M059J (cell line): ENCODE measurements at places on chromosomes 12 and 14.

DNA sequence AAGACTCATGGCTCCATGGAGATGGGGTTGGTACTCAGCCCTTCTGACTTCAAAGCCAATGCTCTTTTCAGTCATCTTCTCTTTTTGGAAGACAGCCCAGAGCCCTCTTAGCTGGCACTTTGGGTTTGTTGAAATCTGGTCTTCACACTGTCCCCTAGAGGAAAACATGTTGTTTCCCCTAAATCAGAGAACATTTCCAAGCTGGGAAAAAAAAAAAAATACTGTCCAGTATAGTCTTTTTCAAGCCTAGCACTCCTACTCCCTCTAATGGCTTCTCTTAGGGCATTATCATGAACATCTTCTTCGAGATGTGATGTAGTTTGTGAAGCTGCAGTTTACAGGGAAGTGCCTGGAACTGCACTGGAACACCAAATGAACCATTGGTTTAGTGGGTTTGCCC is 3.0 kb upstream of the ZC3H14 start:
- peak; percentile 61 for DNase-seq

- peak; percentile 38 for DNase-seq
Measured at GRCh38 chr12:24081092-24081529, 131.6 kb upstream of the SOX5 start.

GRCh38 chr12:126998747-126999285 is 1268.2 kb upstream of the TMEM132C start:
- peak; percentile 15 for DNase-seq

GRCh38 chr14:20782280-20782890 is 1.3 kb downstream of the RNASE6 start:
- no peak for DNase-seq

GRCh38 chr12:70732287-70732686 is 95.1 kb upstream of the PTPRB start:
- DNase-seq = no peak

- DNase-seq = no peak
Measured at GRCh38 chr12:101581190-101581589, 13.6 kb upstream of the MYBPC1 start.

DNA sequence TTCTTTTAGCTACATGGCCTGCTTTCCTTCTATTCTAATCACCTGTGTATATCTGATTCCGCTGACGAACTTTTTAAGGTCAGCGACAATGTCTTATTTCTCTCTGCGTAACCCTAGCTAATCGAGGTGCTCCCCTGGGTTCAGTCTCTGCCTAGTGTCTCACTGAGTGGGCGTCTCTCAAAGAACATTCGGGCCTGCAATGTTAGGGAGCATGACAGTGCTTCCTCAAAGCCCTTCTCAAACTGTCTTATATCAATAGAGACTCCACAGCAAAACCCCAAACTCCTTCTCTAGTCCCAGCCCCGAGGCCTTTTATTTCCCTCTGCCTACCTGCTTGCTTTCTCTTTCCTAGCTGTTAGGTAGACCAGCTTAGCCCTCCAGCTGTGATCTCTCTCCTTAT is 13.7 kb upstream of the RPS6KL1 start:
- DNase-seq = no peak

- DNase-seq = peak; percentile 31
Measured at GRCh38 chr14:100629098-100629497, 41.9 kb upstream of the BEGAIN start.

DNA sequence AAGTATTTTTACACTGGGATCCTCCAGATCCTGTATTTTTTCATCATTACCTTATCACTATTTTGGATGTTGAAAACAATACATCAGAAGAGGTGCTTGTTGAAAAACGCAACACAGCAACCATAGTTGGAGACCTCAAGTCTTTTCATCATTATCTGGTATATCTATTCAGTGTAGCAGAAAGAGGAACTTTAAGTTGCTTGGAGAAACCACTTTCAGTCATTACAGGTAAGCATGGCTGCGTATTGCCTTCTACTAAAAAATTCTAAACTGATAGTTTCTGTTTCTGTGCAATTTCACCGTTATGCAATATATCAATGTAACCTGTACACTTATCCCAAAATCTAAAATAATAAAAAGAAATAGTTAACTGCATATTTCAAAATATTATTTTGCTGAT is 32.2 kb upstream of the PTPRQ start:
- no peak for DNase-seq

GRCh38 chr14:57909626-57910025 is 43.7 kb upstream of the SLC35F4 start:
- DNase-seq = no peak

DNA sequence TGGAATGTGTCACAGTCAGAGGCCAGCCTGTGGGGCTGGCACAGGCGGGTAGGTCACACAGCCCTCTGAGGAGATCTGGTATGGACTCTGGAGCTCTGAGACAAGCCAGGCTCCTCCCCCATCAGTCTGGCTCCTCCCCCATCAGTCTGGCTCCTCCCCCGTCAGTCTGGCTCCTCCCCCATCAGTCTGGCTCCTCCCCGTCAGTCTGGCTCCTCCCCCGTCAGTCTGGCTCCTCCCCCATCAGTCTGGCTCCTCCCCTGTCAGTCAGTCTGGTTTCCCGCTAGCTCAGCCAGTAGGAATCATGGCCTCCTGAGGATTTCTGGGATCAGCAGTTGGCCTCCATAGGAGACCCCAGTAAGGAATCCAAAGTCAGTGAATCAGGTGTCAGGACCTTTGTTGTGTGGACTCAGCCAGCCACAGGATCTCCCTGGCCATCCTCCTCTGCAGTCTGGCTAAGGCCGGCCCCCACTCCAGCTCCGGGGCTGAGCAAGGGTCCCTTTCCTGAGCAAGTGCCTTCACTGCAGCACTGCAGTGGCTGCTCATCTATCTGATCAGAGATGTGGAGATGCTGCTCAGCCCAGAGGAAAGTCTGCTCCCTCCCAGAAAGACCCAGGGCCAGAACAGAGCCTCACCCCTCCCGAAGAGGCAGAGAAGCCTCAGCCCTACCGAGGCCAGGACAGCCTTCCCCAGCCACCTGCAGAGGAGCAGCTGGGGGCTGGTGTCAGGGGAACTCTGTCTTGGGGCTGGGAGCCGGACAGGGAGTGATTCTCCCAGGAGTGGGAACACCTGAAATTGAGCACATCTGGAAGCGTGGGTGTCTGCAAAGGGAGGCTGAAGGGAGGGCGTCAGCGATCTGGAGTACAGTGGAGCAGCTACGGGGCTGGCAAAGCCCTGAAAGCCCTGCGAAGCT is 35.7 kb downstream of the IQSEC3 start:
- no peak for DNase-seq

DNA sequence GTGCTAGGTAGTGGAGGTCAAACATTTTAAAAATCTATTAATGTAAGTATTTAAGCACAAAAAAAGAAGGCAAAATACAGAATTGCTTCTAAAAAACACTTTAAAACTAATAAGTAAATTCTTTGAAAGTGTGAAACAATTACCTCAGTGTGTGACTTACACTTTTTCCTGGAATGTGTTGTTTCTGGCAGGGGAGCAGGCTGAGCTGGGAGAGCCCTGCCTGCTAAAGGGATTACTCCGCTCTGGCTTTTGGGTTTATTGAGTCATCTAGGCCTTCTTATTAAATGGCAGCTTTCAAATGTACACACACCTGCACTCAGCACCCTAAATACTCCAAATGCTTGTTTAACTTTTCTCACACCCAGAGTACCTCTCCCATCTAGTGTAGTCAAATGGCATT is 279.8 kb downstream of the AKAP6 start:
- DNase-seq = peak; percentile 68

- DNase-seq = peak; percentile 57
Measured at GRCh38 chr12:29238822-29239291, 89.8 kb downstream of the FAR2 start.

DNA sequence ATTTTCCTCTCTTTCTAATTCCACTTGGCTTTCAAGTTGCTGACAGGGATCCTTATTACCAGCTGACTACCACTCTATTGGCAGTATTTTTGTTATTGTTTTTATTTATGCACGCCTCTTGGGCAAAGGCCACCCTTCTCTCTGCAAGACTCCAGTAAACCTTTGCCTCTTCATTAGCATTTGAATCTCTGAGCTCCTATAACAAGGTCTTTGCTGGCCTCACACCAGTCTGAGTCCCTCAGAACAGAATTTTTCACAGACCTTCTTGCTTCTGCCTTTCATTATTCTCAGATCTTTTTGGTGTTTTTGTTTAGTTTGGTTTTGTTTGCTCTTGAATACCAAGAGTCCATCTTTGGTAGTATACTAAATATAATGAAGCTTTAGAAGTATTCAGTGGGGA is 145.9 kb downstream of the PDZRN4 start:
- DNase-seq = no peak

DNA sequence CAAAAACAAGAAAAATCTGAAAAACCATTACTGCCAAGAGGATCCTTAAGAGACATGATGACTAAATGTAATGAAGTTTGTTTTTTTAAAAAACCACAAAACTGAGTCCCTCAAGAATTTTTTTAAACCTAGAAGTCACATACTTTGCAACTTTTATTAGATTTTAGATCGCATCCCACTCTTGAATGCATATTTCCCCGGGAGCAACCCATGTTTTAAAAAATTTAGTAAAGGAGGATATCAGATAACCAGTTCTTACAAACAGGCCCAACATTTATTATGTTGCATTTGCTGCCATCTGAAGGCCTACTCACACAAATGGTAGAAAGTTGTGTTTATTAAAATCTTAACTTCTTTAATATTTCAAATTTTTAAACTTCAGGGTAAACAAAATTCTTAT is 44.3 kb upstream of the CCT2 start:
- peak; percentile 83 for DNase-seq

GRCh38 chr12:50647479-50647878 is 116.4 kb upstream of the ATF1 start:
- peak; percentile 41 for DNase-seq

DNA sequence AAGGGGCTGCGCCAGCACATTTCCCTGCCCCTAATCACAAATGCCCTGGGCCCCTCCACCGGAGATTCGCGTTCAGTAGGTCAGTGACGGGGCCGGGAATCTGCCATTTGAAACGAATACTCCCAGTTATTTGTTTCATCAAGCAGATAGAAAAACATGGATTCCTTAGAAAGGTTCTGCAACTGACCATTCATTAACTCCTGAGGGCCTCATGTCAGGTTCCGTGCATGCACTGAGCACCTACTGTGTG is 25.6 kb upstream of the UBC start:
- DNase-seq = no peak

DNA sequence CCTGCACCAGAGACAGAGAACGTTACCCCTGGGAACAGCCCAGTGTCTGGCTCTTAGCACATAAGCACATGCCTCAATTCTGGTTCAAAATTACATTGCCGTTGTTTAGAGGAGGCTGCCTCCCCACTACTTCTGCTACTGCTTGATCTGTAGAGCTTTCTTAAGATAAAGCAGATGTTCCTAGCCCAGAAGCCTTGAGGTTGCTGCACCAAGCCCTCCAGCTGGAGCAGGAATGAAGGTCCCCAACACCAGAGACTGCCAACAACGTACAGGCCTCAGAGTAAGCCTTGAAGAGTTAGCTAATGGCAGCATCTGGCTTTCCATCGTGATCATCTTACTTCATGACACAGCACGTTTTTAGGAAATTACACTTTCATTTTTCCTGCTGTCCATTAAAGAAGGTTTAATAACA is 34.7 kb upstream of the AMIGO2 start:
- no peak for DNase-seq

- peak; percentile 75 for DNase-seq
Measured at GRCh38 chr12:102215992-102216691, 18.5 kb upstream of the PMCH start.

- peak; percentile 15 for DNase-seq
Measured at GRCh38 chr14:25121337-25122129, 71.6 kb upstream of the STXBP6 start.

- no peak for DNase-seq
Measured at GRCh38 chr12:82996168-82996812, 309.6 kb downstream of the TMTC2 start.

- peak; percentile 70 for DNase-seq
Measured at GRCh38 chr14:103260629-103261124, 73.4 kb upstream of the EIF5 start.

DNA sequence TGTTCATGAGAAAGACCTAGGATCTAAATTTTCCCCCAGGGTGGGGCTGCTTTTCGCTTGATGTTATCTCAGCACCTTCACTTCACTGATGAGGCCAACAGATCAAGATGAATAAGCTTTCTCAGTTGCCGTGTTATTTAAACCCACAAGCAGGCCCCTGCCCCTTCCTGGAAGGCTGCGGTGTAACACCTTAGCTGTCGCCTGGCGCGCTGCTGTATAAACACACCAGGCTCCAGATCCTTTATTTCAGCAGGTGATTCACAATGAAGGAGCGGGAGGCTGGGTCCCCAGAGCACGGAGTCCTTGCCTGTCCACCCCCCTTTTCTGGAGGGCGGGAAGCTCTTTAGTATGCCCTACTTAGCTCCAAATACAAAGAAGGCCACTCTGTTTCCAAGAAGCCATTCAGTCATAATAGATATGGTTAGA is 515.4 kb downstream of the FUT8 start:
- no peak for DNase-seq

GRCh38 chr12:49336645-49337584 is at the start of gene C1QL4:
Gene C1QL4, minus strand, starts transcription at chr12:49337188. Its CDS starts 711 bp downstream, at chr12:49336477.
- peak; percentile 62 for DNase-seq

DNA sequence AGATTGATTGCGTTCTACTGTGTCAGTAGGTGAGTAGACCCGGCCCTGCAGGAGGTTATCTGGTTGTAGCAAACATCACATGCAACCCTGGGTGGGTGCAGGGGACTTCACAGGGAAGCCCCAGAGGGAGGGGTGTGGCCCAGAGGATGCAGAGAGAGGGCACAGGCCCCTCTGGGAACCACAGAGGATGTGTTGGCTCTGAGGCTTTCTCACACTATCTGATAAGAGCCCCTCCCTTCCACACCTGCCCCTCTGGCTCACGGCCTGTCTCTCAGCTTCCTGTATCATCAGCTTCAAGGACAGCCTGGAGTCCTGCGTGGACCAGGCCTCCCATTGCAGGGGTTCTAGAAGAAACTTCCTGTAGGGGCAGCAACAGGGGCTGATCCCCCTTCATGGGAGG is 101.9 kb downstream of the RIN3 start:
- DNase-seq = no peak

DNA sequence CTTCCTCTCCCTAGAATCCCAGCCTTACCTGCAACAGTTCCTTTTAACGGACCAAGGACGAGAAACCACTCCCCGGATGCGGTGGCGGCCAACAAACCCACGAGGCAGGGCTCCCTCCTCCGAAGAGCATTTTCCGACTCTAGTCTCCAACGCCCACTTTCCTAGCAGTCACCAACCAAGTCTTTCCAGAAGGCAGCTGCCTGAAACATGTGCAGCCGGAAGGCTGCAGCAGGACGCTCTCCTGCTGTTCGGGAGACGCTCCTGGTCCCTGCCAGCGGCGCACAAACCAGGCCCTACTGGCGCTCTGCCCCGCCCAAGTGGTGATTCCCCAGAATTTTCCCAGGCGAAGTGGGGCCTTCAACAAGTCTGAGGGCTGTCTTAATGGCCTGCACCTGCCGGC is 21.1 kb upstream of the ADAM20 start:
- DNase-seq = no peak

DNA sequence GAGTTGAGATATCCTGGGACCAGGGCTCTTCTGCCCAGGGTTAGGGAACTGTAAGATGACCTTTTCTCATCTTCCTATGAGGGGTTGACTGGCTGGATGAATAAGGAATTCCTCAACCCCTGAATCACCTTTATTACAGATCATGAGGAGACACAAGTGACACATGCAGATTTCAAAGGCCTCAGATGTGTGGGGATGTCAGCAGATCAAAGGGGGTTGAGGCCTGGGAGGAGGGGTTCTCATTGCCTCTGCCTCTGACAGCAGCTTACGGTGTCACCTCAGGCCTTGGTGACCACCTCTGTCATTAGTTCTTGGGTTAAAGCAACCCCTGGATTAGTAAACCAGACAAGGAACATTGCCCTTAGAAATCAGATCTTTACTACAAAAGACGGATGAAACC is 2.1 kb upstream of the KRT72 start:
- peak; percentile 5 for DNase-seq
